ENCODE measurements at places on chromosomes 4 and X.

DNA sequence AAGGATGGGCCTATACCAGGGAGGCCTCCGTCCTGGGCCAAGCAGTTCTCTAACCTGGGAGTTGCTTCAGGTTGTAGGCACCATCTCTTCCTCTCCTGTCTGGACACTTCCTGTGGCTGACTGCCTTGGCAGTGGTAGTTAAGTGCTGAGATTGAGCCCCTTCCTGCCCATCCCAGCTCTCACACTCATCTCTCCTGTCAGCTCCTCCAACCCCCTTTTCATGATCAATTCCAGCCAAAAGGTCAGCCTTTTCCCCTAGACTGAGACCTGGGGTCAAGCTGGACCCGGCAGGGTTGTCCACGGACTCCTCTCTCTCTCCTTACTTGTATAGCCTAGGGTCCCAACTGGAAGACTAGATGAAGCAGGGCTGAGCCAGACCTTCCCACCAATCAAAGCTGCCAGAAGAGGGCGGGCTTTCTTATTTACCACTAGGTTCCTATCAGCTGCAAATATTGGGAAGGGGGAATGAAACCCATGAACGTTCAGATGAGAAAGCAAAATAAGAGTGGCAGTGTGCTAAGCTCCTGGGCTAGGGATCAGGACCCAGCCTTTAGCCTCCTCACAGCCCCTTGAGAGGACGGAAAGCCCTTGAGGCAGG lies 34.5 kb downstream of the KDM5C start:
- no peak for DNase-seq

DNA sequence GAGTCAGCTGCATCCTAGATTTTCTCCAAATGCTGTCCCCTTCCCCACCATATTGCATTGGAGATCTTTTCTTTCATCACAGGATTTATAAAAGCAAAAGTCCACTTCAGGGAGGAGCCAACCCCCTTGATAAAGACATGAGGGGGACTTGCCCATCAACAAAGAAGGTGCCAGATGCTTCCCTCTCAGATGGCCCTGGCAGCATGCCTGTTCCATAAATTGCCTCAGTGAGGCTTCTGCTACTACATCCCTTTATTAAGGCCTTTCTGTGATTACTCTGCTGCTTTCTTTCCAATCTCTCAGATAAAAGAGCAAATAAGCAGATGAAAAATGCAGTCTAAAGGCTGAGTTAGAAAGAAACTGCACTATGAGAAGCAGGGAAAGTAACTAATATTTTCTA lies 511.6 kb downstream of the PACRGL start:
- DNase-seq = no peak

DNA sequence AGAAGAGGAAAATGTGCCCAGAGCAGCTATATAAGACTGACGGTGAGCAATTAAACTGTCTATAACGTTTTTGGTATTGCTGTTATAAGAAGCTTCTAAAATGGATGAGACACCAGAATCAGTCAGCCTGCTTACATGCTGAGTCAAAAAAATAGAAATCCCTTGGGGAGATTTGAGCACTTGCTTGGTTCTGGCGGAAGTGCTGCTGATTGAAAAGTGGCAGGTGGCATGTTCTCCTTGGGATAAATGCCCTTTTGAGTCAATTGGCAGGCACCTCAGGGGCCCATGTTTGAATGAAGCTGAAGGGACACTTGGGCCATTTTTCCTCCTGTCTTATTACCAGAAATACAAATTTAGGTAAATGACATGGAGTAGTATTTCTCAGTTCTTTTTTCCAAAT lies 148.7 kb downstream of the PTCHD1 start:
- no peak for DNase-seq

- no peak for DNase-seq
Measured at GRCh38 chrX:17521871-17522693, 147.1 kb downstream of the NHS start.

DNA sequence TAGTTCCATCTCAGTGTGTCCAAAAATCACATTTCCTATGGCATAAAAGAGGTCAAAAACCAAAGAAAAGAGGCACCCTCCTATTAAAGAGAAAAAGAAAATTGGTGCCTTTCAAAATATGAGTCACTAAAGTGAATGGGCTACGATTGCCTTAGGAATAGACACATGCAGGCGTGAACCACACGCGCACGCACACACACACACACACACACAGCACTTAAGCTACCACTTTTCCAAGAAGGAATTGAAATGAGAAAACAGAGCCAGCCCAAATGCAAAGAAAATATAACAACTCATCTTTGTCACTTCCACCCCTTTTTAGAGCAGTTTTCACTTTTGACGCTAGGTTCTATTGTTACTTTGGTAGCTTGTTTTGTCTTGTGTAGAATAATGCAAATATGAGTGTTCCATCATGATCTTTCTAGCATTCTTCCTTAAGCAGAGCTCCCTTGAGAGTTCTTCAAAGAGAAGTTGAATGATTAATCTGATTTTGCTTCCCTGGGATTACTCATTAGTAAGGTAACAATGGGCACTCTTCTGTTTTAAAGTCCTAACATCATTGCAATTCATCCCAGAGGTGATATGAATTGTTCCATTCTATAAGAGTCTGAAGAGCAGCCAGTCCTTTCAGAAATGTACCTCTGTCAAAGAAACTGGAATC lies 239.2 kb upstream of the GNPDA2 start:
- DNase-seq = no peak

- DNase-seq = no peak
Measured at GRCh38 chr4:1295405-1296055, 5.8 kb downstream of the MAEA start.

DNA sequence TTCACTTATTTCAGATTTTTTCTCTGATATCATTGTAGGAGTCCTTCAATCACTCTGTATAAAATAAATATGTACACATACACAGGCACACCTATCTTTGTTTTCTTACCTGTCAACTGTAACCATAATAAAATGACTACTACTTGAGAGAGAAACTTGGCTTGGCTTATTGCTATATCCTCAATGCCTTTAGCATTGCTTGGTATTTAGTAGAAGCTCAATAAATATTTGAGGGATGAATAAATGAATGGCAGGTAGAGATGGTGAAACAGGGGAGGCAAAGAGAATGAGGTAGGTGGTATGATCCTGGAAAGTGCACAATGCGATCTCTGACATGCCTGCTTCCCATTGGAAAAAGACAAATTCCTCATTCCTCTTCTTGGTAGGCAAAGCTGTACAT lies 21.8 kb upstream of the CXCL6 start:
- DNase-seq = no peak

DNA sequence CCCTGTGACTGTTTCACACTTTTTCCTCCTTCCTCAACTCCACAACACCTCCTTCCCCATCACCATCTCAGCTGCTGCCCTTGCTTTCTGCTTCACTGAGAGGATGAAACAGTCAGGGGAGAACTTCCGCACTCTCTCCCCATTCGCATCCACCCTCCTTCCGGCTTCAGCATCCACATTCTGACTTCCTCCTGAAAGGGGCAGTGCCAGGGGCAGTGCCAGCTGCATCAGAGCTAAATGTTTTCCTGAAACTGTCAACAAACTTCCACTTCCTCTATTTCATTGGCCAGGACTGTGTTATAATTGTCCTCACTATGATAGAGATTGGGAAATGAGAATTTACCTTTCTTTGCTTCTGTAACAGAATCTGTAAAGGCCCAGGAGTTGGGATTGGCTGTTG lies 18.2 kb upstream of the RASL11B start:
- no peak for DNase-seq

GRCh38 chr4:56755901-56756300 lies 65.6 kb downstream of the SPINK2 start:
- DNase-seq = no peak

DNA sequence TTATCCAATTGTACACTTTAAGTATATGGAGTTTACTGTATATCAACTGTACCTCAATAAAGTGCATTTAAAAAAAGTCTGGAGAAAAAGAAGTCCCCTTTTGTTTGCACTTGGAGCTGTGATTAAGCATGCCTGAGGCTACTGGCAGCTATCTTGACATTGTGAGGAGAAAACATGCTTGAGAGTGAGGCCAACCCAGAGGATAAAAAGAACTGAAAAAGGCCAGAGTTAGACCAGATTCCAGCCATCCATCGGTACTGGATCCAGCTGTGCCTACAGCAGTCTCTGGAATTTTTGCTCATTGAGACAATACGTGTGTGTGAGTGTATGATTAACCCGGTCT lies 57.4 kb downstream of the LGI2 start:
- no peak for DNase-seq

- no peak for DNase-seq
Measured at GRCh38 chrX:121642415-121642814, 595.0 kb downstream of the GLUD2 start.

Data from NCI-H1048 (cell line).